ENCODE measurements at places on chromosomes 12 and 14. TPM values are rescaled to one million over a fixed set of nuclear protein-coding genes. Genes with fewer than 3 reads are reported as not detected.

GRCh38 chr14:79698298-79698711 is 513.0 kb downstream of the DIO2 start:
- no peak for DNase-seq

DNA sequence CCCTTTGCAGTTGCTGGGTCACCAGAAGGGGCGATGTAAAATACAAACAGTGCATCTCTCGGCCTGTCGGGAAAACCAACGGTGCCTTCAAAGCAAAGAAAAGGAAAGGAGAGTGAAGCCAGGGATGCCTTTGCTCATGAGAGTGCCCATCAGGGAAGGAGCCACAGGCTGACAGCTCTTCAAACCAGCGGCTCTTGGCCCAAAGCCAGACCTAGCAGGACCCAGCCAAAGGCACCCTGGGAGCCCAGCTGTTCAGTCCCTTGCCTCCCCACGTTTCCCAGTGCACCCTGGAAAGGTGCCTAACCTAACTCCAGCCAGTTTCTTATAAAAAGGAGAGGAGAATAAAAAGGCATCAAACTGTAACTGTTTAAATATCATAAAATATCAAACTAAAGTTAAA is 29.2 kb downstream of the PRMT8 start:
- DNase-seq: no peak

- DNase-seq: no peak
These were observed 134.6 kb downstream of the AEBP2 start for GRCh38 chr12:19573866-19574265.

DNA sequence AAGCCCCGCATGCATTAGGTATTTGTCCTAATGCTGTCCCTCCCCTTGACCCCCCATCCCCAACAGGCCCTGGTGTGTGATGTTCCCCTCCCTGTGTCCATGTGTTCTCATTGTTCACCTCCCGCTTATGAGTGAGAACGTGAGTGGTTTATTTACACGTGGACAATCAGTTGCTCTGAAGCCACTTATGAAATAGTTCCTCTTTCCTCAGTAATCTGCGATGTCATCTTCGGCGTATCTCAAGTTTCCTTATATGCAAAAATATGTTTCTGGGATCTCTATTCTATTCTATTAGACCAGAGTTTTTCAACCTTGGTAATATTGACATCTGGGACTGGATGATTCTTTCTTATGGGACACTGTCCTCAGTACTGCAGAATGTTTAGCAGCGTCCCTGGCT is 56.0 kb upstream of the DCD start:
- DNase-seq: no peak

- no peak for DNase-seq
These were observed 75.1 kb downstream of the ADGRD1 start for GRCh38 chr12:131028587-131029338.

DNA sequence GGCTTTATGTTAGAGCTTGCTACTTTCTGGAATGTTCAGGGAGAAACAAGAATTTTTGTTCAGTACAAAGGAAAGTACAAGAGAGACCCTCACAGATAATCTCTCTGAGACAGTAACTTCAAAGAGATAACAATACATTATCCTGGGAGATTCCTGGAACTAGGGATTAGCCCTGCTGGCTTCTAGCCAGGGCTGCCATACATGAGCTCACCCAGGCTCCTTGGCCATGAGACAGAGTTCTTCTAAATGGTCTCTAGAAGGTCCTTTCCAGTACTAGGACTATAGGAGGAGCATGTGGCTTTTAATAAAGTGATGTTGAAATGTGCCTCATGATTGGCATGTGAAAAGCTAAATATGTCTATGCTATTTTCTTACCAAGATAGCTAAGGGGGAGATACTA is 342.5 kb downstream of the EMP1 start:
- DNase-seq: no peak

The ACSS3 gene
- 20.4 TPM for total RNA-seq

The IFNG-AS1 gene
- total RNA-seq: not detected

All from Right ventricle myocardium inferior (tissue), 1 donor.